ENCODE measurements at places on chromosomes 3 and 15. TPM values are rescaled to one million over a fixed set of nuclear protein-coding genes. Genes with fewer than 3 reads are reported as not detected.
A peak's percentile ranks its signal among the peaks of the same experiment; 100 is the strongest.

GRCh38 chr3:14794435-14794834 lies 24.3 kb upstream of the FGD5 start:
- no peak for DNase-seq

- no peak for DNase-seq
These were observed 87.4 kb upstream of the ADAMTS17 start for GRCh38 chr15:100429116-100429728.

DNA sequence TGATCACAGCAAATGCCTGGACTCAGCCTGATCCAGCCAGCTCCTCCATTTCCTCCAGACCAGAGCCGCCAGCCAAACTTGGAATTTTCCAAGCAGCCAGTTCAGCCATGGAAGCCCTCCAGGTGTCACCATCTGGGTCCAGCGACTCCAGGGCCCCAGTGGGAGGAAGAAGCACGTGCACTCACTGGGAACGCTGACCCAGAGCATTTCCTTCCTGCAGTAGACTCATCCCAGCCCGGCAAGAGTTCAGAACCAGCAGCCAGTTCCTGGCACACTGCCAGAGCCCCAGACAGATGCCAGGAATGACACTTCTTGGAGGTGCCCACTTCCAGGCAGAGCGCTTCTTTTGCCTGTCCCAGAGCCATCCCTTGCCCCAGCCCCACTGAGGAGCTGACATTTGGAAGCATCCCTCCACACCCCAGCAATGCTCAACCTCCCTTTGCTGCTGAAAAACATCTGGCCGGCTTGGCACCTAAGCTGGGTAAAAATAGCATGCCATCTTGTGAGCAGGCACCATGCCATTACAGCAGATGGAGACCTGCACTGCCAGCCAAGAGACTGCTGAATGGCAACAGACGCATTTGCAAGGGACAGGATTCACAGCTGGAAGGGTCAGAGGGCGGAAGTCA lies 460.3 kb upstream of the PROK2 start:
- DNase-seq: no peak

DNA sequence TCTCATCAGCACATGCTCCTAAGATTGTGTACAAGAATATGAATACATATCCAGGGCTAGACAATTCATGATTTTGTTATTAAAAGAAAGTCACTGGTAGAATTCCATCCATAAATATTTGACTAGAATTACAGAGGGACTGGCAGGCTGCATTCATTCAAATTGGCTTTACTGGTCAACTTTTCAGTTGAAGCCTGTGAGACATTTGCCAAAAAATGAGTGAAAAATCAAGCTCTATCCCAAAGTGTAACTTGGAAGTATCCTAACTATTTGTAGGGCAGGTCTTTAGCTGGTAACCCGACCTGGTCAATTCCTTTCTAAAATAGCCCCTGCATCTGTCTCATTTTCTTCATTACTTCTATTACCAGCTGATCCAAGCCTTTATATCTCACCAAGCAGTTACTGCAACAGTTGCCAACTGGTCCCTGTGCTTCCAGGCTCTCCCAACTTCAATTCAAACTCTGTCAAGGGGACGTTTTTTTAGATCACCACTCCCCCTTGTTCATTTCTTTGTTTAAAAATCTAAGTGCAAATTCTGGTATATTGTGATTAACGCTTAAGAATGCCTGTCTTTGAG lies 173.1 kb upstream of the TBL1XR1 start:
- no peak for DNase-seq

DNA sequence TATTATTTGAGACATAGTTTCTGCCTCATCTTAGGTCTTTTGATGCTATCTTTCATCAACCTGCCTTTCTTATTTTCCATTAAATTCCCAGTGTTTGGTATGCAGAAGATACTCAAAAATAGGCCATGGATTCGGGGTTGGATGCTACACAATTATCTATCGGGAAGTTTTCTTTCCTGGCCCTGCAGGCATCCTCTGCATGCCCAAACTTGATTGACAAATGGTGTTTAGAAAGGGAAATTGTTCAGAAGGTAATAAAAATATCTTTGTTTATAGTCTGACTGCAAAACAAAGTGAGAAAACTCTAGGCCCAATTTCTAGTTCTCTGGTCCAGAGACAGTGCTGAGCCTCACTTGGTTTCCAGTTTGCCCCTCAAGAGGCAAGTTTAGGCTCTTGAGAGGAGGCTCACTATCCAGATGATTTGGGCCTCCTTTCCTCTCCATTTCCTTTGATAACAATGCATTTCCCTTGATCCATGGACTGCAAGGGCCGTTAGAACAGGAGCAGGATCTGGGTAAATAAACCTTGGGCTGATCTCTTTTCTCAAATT lies 157.1 kb upstream of the DPH6 start:
- DNase-seq: no peak

DNA sequence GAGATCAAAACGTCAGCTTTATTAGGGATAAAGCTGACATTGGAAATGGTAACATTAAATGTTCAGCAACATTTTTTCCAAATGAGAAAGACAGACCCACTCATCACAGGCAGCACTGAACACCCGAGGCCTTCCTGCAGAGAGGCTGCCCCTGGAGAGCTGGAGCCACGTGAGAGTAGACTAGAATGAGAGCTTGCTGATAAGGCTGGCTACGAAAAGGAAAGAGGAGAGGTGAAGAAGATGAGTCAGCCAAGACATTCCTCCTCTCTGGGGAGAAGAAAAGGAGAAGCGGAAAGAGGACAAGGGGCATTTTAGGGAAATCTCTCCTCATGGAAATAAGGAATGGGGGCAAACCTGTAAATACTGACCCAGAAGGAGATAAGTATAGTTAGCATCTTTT lies 7.3 kb downstream of the CYP19A1 start:
- no peak for DNase-seq

DNA sequence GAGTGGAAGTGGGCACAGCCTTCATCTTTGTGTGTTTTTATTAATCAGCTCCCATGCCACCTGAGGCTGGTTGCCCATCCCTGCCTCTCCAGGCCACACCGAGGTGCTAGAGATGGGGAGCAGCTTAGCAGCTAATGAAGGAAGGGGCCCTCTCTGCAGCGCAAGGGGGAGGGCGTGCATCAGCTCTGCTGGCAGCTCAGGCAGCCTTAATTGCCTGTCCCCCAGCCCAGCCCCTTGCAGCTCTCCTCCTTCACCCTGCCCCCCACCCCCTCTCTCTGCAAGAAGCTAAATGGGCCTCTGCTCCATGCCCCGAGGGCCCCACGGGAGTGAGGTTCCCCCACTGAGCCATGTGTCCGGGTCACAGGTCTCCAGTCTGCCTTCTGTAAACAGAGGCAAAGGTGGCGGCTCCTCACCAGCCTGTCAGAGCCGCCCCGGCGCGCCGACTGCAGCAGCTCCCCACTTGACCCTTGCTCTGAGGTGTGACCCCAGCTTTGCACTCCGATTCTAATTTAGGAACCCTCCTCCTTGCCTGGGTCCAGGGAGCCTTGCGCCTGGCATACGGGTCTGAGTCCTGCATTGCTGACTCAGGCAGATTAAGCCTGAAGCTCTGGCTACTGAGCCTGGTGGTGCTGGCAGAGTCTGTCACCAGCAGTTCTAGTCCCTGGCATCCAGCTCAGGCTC lies 27.9 kb upstream of the NTRK3 start:
- DNase-seq: no peak

- DNase-seq: no peak
These were observed 111.0 kb downstream of the ADAMTS17 start for GRCh38 chr15:100230784-100231183.

GRCh38 chr15:100781961-100782530 lies 97.6 kb upstream of the ALDH1A3 start:
- DNase-seq: no peak

DNA sequence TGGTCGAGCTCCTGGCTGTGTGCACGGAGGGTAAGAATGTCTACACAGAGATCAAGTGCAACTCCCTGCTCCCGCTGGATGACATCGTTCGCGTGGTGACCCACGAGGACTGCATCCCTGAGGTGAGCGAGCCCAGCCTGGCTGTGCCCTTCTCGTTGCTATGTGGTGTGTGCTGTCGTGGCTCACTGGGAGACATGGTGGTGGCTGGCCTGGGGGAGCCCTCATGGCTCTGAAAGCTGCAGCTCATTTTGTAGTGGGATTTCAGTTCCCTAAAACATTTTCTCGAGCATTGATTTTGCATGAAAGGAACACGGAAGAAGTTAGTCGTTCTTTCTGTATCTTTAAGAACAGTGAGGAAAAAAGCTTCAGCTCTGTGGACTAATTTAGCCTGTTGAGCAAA lies 200.5 kb downstream of the ITPR1 start:
- DNase-seq: no peak

DNA sequence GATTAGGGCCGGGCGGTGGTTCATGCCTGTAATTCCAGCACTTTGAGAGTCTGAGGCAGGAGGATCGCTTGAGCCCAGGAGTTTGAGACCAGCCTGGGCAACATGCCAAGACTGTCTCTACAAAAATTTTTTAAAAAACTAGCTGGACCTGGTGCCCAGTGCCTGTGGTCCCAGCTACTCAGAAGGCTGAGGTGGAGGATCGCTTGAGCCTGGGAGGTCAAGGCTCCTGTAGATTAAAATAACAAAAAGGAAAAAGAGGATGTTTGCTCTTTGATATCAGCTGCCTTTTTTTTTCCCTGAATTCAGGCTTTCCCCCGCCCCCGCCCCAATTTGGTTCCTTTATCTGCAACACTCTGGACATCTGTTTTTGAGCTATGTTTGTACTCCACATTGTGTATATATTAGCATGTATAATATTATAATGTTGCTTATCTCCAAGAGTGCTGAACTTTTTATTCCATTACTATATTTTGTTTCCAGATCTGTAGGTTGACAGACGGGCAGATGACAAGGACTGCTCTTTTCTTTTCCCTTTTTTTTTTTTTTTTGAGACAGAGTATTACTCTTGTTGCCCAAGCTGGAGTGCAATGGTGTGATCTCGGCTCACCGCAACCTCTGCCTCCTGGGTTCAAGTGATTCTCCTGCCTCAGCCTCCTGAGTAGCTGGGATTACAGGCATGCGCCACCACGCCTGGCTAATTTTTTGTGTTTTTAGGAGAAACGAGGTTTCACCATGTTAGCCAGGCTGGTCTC lies 4.6 kb downstream of the SNAP23 start:
- no peak for DNase-seq

GRCh38 chr15:22786868-22787698 lies 639 bp downstream of the NIPA1 start:
- peak; percentile 43 for DNase-seq

DNA sequence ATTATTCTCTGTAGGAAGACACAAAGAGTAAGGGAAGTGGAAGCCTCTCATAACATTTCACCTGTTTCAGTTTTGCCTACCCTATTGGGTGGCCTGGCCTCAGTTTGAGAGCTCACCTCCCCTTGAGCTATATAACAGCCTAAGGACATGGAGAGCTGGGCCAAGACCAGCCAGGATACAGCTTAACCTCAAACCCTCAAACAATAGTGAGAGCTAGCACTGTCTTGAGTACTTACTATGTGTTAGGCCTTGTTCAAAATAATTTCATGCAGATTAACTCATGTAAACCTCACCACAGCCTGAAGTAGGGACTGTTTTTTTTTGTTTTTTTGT lies 15.0 kb upstream of the TBL1XR1 start:
- no peak for DNase-seq

DNA sequence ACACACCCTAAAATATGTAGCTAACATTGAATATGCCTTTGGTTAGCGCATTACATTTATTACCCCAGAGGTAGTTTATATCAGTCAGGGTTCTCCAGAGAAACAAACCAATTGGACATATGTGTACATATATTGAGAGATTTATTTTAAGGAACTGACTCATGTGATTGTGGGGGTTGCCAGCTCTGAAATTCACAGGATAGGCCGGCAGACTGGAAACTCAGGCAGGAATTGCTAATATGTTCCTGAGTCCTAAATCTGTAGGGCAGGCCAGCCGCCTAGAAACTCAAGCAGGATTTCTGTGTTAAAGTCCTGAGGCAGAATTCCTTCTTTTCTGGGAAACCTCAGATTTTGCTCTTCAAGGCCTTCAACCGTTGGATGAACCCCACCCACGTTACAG lies 189.7 kb downstream of the CDIN1 start:
- DNase-seq: no peak

GRCh38 chr3:4939276-4939675 lies 40.0 kb upstream of the BHLHE40 start:
- no peak for DNase-seq

- no peak for DNase-seq
These were observed 147.1 kb upstream of the ICE2 start for GRCh38 chr15:60626051-60626450.

- DNase-seq: peak; percentile 74
These were observed 519 bp downstream of the LYSMD2 start for GRCh38 chr15:51736751-51737521.

DNA sequence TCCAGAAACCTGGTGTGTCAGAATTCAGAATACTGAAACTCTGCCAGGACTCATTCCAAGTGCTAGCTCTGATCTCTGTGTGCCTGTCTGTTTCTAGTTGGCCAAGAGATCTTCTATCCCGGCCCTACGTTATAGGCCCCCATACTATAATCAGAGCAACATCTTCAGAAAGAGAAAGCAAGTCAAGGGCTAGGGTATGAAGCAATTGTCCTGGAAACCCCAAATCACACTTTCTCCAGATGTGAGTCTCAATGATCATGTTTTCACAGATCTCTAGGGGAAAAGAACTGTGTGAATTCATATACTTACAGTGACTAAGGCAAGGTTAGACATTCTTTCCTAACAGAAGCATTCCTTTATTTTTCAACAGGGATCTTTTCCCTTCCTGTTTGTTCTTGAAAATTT lies 309.7 kb downstream of the SLC9A9 start:
- no peak for DNase-seq

- peak; percentile 84 for DNase-seq
These were observed 30.0 kb downstream of the NBEAL2 start for GRCh38 chr3:47009225-47010110.

GRCh38 chr3:122975924-122976293 lies 51.7 kb downstream of the SEMA5B start:
- DNase-seq: peak; percentile 27

GRCh38 chr15:69974321-69974720 lies 123.4 kb downstream of the TLE3 start:
- no peak for DNase-seq

DNA sequence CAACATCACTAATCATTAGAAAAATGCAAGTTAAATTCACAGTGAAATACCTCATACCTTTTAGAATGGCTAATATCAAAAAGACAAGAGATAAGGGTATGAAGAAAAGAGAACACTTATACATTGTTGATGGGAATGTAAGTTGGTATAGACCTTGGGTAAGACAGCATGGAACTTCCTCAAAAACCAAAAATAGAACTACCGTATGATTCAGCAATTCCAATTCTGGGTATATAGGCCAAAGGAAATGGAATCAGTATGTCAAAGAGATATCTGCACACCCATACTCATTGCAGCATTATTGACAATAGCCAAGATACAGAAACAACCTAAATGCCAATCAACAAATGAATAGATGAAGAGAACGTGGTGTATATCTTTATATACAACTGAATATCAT lies 166.8 kb upstream of the LRRN1 start:
- no peak for DNase-seq

GRCh38 chr3:188683032-188683521 lies 488.7 kb upstream of the TPRG1 start:
- peak; percentile 69 for DNase-seq

GRCh38 chr3:115551016-115551415 lies 72.3 kb upstream of the GAP43 start:
- DNase-seq: no peak

Gene FAM43A
- 5.0 TPM for total RNA-seq

Gene CORO2B
- 0.09 TPM for total RNA-seq

Gene C3orf85
- not detected for total RNA-seq

Gene PP2D1
- not detected for total RNA-seq

Gene IRAK2
- 4.0 TPM for total RNA-seq

Gene GJD2
- total RNA-seq: not detected

Gene DUOXA1
- total RNA-seq: not detected

Gene DGKG
- total RNA-seq: 1.3 TPM

Gene ZNF80
- total RNA-seq: 0.27 TPM

Gene CNTN4
- not detected for total RNA-seq

Gene GNAT1
- not detected for total RNA-seq

Gene PRR20G
- total RNA-seq: not detected

Gene CCDC12
- total RNA-seq: 45.4 TPM

Gene SLC30A4
- 1.6 TPM for total RNA-seq

Gene SPINK8
- not detected for total RNA-seq
